Caudate nucleus (tissue), 63 donors: ENCODE measurements at places on chromosomes 7 and 10.

GRCh38 chr10:107848726-107849360 lies 684.3 kb upstream of the SORCS1 start:
- DNase-seq = no peak

- no peak for DNase-seq
Measured at GRCh38 chr10:14405076-14406065, 74.6 kb upstream of the FRMD4A start.

DNA sequence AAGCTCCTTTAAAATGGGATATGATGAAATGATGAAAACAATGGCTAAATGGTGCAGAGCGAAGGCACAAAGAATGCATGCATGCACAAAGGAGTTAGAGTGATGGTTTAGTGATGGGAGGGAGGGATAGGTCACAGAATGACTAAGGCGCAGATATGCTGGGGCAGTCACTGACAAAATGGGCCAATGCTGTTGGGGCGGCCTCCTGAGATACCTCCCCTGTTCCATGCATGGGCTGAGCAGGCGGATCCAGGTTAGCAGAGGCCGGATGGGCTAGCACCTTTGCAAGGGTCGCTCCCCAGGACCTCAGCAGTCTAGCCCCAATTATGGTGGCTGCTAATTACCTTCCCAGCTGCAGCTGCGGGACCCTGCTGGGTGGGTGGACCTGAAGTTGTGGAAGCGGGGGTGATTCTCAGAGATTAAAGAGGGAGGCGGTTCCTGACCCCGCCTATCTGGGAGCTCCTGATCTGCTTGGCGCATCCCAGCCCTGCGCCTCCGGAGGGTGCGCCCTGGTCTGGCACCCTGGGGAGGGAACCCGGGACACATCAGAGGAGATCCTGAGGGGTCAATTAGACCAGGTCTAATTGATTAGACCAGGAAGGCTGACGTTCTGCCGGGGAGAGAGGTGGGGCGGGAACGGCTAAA lies 175.0 kb downstream of the CYP26A1 start:
- DNase-seq = no peak

- no peak for DNase-seq
Measured at GRCh38 chr10:74391786-74392185, 240.8 kb downstream of the ADK start.

DNA sequence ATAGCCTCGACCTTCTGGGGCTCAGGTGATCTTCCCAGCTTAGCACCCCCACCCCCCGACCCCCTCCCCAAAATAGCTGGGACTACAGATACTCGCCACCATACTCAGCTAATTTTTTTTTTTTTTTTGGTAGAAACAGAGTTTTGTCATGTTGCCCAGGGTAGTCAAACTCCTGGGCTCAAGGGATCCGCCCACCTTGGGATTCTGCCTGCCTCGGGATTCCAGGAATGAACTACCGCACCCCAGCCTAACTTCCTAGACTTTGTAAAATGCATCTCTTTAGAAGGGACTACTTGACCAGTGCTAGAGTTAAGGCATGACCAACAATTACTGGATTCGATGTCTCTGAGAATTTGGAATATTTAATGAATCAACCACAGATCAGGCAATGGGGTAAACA lies 85.9 kb downstream of the MDFIC start:
- DNase-seq = no peak

- DNase-seq = no peak
Measured at GRCh38 chr10:128884496-128885072, 582.5 kb upstream of the MGMT start.

DNA sequence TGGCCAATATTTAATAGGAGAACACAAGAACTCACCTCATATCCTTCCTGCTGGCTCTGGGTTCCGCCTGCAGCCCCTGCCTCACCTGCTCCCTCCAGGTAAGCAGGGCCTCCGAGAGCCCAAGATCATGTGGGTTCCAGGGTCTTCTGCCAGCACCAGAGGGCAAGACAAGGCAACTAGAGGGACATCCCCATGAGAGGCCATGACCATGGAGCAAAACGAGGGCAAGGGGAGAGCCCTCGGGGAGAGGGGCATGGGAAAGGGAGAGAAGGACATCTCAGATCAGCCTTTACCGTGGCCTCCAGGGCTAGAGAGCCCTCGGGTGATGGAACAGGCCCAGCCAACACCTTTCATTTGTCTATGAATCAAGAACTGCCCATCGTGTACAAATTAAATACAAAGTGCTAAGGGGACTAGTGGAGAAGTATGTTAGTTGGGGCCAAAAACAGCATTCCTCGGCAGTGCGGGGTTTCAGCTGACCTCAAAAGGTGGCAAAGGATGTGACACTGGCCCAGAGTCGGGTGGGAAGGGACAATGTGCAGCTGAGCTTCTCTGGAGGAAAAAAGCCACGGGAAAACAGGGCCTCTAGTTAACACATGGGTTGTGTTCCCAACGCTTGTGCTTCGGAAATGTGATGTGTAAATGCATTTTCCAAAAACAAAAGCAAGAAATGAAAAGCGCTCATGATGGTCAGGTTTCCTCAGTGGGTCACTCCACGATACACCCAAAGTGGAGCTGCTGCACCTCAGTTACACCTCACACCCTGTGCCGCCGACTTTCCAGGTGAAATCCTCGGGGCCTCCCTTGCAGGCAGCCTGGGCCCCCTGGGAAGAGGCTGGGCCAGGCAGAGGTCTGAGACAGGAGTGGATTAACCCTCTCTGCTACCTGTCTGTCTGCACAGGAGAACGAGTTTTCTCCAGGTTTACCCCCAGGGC lies 2.0 kb downstream of the AOC1 start:
- no peak for DNase-seq

GRCh38 chr10:33612116-33612515 lies 277.6 kb upstream of the NRP1 start:
- no peak for DNase-seq

- no peak for DNase-seq
Measured at GRCh38 chr7:2953588-2954407, 89.9 kb downstream of the CARD11 start.

GRCh38 chr10:126458466-126458865 lies 70.2 kb upstream of the ADAM12 start:
- DNase-seq = no peak

DNA sequence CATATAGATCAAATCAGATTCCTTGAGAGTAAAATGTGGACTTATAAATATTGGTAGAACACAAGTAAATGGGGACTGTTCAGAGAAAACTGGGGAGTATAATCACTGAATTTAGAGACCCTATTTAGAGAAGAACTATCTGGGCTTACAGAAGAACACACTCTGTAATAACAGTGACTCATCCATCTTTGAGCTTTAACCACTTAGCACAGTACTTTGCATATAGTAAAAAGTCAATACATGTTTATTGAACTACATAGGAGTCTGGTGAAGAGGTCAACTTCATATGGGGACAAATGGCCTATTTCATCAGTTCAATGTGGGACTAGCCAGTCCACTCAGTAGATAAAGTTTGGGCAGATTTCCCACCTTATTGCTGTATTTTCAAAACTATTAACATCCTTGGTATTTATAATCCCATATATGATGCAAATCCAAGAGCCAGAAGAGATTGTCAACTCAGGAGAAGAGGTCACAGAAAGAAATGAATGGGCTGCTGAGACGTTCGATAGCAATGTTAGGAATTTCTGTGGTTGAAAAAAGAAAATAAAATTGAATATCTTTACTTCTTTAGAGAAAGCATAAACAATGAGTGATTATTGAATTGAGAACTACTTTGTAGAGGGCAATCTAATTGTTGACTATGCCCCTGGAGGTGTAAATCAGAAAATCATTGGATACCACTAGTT lies 119.3 kb upstream of the CACNA2D1 start:
- no peak for DNase-seq

DNA sequence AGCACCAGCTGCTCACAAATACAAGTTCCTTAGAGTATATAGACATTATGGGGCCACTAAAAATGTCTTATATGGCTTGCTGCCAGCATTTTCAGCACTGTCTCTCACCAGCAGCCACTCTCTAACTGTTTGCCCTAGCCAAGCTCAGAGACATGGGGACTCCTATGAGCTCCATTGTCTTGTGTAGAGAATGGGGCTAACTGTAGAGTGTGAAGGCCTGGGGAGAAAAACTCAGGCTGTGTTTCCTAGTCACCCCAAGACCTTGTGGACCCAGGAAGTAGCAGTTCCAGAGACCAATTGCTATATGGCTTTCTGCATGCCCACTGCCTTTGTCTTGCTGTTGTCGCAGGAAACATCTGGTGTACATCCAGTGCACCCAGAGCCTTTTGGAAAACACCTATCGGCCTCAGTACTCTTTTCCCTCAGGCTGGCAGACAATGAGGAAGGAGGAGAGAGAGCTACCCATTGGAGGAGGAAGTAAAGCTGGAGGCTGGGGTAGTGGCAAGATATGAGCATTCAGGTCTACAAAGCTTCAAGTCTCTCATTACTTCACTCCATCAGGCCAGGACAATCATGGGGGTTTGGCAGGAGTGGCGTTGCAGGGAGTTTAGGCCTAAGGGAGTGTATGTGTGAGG lies 28.4 kb downstream of the ENTPD1 start:
- DNase-seq = no peak

DNA sequence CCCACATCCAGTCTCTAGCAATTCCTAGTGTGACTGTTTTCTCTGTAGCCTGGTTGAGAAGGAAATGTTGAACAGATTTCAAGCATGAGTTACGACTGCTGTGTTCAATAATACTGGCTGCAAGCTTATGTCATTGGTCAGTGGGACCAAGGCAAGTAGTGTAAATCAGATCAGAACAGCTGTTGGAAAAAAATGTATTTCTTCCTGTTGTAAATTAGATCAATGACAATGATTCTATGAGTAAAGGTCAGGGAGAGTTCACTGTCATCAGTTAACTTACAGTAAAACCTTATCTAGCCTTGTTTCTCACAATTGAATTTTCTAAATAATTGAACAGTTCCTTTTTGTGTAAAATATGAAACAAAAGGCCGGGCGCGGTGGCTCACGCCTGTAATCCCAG lies 6.7 kb downstream of the OTUD1 start:
- DNase-seq = no peak

- DNase-seq = peak; percentile 2
Measured at GRCh38 chr7:10022957-10023356, 950.7 kb upstream of the PHF14 start.

DNA sequence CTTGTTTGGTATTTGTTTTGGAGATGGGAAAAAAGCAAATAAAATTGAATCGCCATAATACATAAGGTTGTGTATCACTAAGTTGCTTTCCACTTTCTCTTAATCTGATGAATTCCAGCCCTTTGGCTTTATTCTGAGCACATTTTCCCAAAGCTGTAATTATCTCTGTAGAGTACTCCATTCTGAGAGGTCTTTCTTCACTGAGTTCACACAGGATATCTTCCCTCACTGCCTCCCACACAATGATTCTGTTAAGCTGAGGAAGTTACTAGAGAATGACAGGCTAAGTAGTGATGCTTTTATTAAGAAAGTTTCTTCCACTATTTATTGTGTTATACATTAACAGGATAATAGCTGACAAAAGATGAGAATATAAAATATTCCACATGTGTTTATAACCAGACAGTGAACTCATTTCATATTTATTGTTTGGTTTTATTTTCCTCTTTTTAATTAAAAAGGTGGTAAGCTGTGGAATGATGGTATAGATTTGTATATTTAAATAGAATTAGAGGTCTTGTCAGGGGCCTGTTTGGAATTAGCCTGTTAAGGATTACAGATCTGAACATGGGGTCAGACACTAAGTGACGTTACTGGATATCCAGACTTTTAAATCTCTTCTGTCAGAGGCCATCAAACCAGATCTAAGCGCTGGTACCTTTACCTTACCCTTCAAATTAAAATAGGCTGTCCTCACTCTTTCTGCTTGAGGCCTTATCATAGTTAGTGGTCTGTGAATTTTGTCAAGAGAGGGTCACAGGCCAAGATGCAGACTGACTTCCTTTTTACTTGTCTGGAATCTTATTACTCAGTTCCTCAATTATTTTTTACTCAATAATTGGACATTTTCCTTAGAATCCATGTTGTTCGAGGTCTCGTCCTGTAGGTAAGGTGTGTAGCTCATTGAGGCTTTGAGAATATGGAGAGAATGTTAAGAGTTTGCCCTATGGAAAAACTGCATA lies 8.4 kb downstream of the PLXDC2 start:
- no peak for DNase-seq

DNA sequence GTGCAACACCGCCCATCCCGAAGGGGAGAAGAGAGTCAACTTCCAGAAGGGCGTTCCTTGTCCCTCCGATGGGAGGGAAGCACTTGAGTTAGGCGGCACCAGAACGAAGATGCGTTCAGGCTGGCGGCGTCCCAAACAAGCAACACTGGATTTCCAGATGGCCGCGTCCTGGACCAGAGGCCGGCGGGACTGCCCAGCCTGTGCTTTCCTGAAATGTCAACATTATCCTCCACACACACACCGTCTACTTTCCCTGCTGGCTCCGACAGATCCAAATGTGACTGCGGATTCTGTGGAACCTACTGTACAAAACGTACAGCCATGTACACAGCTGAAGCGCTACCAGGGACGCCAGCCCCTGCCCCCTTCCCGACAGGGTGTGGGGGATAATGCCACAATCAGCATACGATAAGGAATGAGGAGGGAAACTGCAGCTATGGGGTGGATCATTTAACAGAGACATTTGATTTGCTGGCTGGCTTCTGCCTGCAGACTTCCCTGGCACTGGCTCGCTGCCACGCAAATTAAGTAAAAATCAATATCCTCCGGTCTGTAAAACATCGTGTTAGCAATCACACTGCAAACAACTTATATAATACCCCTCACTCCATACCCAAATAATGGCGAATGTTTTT lies 82.1 kb downstream of the ZRANB1 start:
- no peak for DNase-seq

GRCh38 chr10:30345611-30346010 lies 3.5 kb downstream of the MTPAP start:
- no peak for DNase-seq

- DNase-seq = no peak
Measured at GRCh38 chr10:3764626-3765112, 20.3 kb downstream of the KLF6 start.

- DNase-seq = no peak
Measured at GRCh38 chr10:44992070-44992731, 8.5 kb upstream of the ZNF22 start.

DNA sequence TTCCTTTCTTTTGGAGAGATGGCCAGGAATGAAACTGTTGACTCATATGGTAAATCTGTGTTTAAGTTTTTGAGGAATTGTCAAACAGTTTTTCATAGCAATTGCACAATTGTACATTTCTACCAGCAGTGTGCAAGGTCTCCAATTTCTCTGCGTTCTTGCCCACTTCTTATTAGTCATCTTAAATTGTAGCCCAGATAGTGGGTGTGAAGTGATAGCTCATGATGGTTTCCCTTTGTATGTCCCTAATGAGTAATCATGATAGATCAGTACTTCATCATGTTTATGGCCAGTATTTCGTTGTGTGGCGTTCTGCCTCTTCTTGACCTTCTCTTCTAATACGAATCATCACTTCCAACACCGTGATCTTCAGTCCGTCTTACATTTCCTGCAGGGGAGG lies 136.3 kb downstream of the DOCK1 start:
- no peak for DNase-seq

GRCh38 chr7:11875635-11876034 lies 43.6 kb upstream of the THSD7A start:
- no peak for DNase-seq

DNA sequence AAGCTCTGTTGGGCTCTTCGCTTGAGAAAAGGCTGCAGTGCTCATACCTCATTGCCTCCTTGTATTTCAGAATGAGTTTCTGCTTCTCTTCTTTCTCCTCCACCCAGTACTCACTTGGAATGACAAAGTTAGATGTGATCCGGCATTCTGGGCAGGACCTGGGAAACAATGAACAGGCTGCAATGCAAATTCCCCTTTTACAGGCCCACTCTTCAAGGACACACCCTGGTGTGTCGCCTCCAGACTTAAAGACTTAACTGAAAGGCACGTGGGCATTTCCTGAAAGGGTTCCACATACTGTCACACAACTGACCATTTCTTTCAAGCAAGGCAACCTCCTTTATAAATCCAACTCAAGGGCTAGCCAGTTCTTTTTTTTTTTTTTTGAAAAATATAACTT lies 23.6 kb downstream of the MKRN1 start:
- DNase-seq = no peak
